ENCODE measurements at places on chromosomes 16 and 17. TPM values are rescaled to one million over a fixed set of nuclear protein-coding genes. Genes with fewer than 3 reads are reported as not detected.
A peak's percentile ranks its signal among the peaks of the same experiment; 100 is the strongest.

- H3K27ac ChIP-seq = no peak overlapping the region
- no peaks in the 10 kb centered on the region for H3K4me1 ChIP-seq
- no peak for DNase-seq
Observed at GRCh38 chr16:26269673-26270072, 577.9 kb downstream of the HS3ST4 start.

Gene ATP1B2
- not detected for total RNA-seq

GRCh38 chr17:22301353-22301745 is 609.0 kb downstream of the KCNJ18 start:
- no peaks in the 10 kb centered on the region for H3K27me3 ChIP-seq
- no peak overlapping the region for H3K4me3 ChIP-seq
- no peak overlapping the region for H3K27ac ChIP-seq

DNA sequence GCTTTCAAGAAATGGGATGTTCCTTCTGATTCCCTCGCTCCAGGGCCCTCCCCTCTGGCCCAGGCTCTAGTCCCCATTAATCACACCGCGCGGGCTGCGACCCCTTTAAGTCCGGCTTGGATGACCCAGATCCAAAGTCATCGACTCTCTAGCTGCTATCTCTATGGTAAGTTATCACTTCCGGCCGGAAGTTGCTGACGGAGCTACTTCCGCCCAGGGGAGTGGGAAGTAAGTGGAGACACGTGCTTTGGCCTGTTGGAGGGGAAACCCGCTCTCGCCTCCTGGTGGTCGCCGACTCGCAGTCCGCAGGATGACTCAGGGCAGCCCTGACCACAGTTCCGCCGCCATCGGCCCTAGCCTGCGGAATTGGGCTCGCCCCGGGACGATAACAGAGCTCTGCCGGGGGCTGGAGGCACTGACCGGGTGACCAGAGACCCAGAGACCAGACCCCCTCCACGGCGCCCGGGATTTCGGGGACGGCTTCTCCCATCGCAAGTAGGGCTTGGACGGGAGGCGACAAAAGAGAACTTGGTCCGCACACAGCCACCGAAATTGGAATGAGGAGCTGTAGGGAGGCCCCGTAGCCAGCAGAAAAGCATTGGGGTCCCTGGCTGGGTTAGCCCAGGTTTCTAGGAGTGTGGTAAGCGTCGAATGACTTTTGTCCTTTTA is 52.2 kb upstream of the SEC14L1 start:
- H3K4me3 ChIP-seq = peak overlapping the region; percentile 96
- peaks cover 78% of the 10 kb centered on the region for H3K4me1 ChIP-seq
- H3K27me3 ChIP-seq = peaks cover 7% of the 10 kb centered on the region
- peaks cover 15% of the 10 kb centered on the region for H3K36me3 ChIP-seq
